ENCODE measurements at places on chromosomes 1 and 21. TPM values are rescaled to one million over a fixed set of nuclear protein-coding genes. Genes with fewer than 3 reads are reported as not detected.
A peak's percentile ranks its signal among the peaks of the same experiment; 100 is the strongest.

AKNAD1 gene
- total RNA-seq = not detected

CHI3L2 gene
- 9.0 TPM for total RNA-seq

BTBD19 gene
- total RNA-seq = 8.7 TPM

SLC22A15 gene
- total RNA-seq = 1.2 TPM

DNA sequence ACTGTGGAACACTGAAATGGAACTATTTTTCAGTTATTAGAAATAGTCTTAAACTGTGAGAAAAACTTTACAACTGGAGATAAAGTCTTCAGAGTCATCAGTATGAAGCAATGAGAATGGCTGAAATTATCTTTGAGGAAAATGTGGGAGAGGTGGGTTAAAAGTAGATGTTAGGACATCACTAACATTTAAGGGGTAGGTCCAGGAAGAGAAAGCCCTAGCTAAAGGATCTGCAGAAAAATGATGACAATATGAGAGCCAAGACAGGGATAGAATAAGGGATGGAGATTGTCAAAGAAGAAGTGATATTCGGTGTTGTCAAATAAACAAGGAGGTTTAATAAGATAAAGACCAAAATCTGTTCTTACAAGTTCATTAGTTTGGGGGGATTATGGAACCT, 123.3 kb upstream of the GPR52 start:
- H3K4me3 ChIP-seq = no peak overlapping the region
- no peaks in the 10 kb centered on the region for H3K27me3 ChIP-seq
- peaks cover 11% of the 10 kb centered on the region for H3K4me1 ChIP-seq
- DNase-seq = no peak
- no peak overlapping the region for H3K27ac ChIP-seq

- H3K4me1 ChIP-seq = no peaks in the 10 kb centered on the region
- no peak for DNase-seq
- no peaks in the 10 kb centered on the region for H3K36me3 ChIP-seq
- no peak overlapping the region for H3K27ac ChIP-seq
- no peaks in the 10 kb centered on the region for H3K27me3 ChIP-seq
Measured at GRCh38 chr1:99503276-99503747, 142.6 kb upstream of the PALMD start.

GRCh38 chr21:21730512-21730911, 732.3 kb downstream of the NCAM2 start:
- no peaks in the 10 kb centered on the region for H3K4me1 ChIP-seq
- H3K36me3 ChIP-seq = no peaks in the 10 kb centered on the region
- no peak overlapping the region for H3K27ac ChIP-seq
- H3K27me3 ChIP-seq = no peaks in the 10 kb centered on the region
- H3K4me3 ChIP-seq = no peak overlapping the region

DNA sequence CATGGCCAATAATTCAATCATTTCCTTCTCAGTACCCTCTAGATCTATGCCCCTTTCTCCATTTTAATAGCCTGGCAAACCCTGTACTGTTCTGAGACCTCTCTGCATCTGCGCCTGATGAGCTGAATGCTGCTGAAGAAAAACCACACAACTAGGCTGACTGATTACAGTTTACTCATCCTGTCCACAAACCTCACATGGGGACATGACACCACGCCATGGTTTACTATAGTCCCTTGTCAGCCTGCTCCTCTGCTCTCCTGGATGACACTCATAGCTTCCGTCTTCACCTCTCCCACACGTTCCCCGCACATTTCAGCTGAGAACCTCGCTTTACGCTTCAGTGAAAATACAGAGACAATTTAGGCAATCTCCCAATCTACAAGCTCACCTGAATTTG, 59.7 kb downstream of the DESI2 start:
- peaks cover 2% of the 10 kb centered on the region for H3K27me3 ChIP-seq
- peaks cover 8% of the 10 kb centered on the region for H3K4me1 ChIP-seq
- H3K27ac ChIP-seq = no peak overlapping the region
- no peak overlapping the region for H3K4me3 ChIP-seq

DNA sequence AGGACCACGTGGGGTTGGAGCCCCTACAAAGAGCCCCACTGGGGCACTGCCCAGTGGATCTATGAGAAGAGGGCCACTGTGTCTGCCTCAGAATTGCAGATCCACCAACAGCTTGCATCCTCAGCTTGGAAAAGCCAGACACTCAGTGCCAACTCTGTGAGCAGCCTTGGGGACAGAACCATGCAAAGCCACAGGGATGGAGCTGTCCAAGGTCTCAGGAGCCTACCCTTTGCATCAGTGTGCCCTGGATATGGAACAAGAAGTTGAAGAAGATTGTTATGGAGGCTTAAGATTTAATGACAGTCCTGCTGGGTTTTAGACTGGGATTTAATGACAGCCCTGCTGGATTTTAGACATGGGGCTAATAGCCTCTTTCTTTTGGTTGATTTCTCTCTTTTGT, 1670.9 kb downstream of the PLA2G4A start:
- no peaks in the 10 kb centered on the region for H3K36me3 ChIP-seq
- DNase-seq = no peak
- no peak overlapping the region for H3K27ac ChIP-seq
- H3K4me3 ChIP-seq = no peak overlapping the region

- no peak for DNase-seq
- peaks cover 66% of the 10 kb centered on the region for H3K4me1 ChIP-seq
- peaks cover 16% of the 10 kb centered on the region for H3K36me3 ChIP-seq
- peak overlapping the region; percentile 96 for H3K4me3 ChIP-seq
- H3K27ac ChIP-seq = peak overlapping the region; percentile 38
Measured at GRCh38 chr1:12615865-12616708, 1.9 kb downstream of the DHRS3 start.

GRCh38 chr1:205563927-205564441, 59.5 kb downstream of the CDK18 start:
- peaks cover 2% of the 10 kb centered on the region for H3K4me1 ChIP-seq
- no peaks in the 10 kb centered on the region for H3K36me3 ChIP-seq
- no peak overlapping the region for H3K27ac ChIP-seq
- H3K27me3 ChIP-seq = peaks cover 60% of the 10 kb centered on the region

DNA sequence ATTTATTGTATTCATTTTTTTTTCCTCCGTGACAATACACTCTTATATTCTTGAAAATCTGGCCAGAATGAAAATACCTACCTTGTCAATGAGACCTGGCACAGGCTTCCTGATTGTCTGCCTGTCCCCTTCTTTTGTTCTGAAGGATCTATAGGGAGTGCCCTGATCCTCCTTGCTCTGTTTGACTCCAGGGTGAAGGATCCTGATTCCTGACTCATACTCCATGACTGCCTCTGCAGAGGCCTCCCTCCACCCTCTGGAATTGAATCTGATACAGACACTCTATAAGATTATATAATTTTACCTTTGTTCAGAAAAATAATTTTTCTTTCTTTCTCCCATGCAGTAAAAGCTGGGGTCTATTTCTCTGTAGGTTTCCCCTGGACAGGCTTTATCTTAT, 116.2 kb downstream of the HMCN1 start:
- no peaks in the 10 kb centered on the region for H3K36me3 ChIP-seq
- no peaks in the 10 kb centered on the region for H3K4me1 ChIP-seq
- DNase-seq = no peak
- H3K27ac ChIP-seq = no peak overlapping the region
- H3K4me3 ChIP-seq = no peak overlapping the region
- H3K27me3 ChIP-seq = peaks cover 1% of the 10 kb centered on the region

DNA sequence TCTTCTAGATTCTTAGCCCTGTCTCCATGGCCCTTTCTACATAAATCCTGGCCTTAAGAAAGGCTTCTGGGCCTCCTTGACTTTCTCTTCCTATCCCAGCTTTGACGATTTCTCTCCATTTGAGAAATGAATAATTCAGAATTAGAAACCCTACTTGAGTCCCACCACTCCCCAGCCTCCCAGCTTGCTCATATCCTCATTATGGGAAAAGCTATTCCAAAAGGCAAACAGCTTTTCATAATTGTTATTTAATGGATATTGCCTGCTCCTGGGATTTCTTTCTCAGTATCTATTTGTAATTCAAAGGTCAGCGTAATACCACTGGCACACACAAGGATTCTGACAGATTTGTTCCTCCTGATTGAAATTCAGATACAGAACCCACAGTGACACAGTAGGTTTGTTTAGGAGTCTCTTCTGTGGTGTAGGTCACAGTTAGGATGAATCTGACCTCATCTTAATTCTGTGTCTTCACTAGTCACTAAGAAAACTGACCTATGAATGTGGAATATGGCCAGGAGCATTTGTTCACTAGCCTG, 121.3 kb downstream of the GRIK1 start:
- H3K36me3 ChIP-seq = no peaks in the 10 kb centered on the region
- H3K27ac ChIP-seq = no peak overlapping the region
- no peaks in the 10 kb centered on the region for H3K4me1 ChIP-seq
- H3K27me3 ChIP-seq = no peaks in the 10 kb centered on the region
- no peak overlapping the region for H3K4me3 ChIP-seq

DNA sequence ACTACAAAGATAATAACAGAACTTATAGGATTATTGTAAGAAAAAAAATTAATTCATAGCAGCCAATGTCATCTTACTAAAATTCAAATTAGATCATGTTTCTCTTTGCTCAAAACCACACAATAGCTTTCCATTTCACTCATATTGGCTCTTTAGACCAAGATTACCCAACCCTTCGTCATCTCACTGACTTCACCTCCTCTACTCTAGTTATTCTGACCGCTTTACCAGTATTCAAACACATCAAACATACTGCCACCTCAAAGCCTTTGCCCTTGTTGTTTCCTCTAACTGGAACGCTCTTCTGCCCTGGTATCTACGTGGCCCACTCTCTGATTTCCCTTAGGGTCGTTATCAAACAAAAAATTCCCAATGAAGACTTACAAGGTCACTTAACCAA, 1.7 kb downstream of the ANGPTL3 start:
- H3K4me3 ChIP-seq = no peak overlapping the region
- no peaks in the 10 kb centered on the region for H3K27me3 ChIP-seq
- peaks cover 4% of the 10 kb centered on the region for H3K4me1 ChIP-seq
- H3K27ac ChIP-seq = no peak overlapping the region
- no peaks in the 10 kb centered on the region for H3K36me3 ChIP-seq

DNA sequence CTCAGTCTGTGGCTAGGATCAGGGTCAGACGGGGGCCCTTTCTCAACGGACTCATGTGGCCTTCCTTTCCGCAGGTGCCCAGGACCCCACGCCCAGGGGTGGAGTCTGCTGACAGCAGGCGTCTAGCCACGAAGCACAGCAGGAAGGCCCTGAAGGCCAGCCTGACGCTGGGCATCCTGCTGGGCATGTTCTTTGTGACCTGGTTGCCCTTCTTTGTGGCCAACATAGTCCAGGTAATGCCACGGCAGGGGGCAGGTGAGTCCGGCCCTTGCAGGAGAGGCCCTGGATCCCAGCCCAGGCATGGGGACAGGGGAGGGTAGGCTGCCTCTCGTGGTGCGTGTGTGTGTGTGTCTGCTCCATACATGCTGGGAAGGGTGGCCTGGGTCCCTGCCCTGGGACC, 13.8 kb downstream of the HTR6 start:
- H3K4me3 ChIP-seq = no peak overlapping the region
- no peak overlapping the region for H3K27ac ChIP-seq
- DNase-seq = no peak
- no peaks in the 10 kb centered on the region for H3K4me1 ChIP-seq
- no peaks in the 10 kb centered on the region for H3K36me3 ChIP-seq

DNA sequence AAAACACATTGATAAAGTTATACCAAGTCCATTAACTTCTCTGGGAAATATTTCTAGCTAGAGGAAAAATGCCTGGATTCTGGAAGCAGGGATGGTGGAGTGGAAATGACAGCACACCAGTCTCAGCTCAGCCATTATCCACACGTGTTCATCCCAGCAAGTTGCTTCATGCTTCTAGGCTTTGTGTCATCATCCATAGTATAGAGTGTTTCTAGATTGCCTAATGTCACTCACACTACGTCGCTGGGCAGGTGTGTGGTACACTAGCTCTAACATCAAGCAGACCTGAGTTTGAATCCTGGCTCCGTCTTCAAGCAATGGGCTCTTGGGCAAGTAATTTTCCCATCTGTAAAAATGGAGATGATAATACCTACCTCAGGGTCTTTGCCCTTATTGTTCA, 326.3 kb downstream of the PBX1 start:
- H3K27ac ChIP-seq = no peak overlapping the region
- no peaks in the 10 kb centered on the region for H3K4me1 ChIP-seq
- DNase-seq = no peak
- no peaks in the 10 kb centered on the region for H3K36me3 ChIP-seq

GRCh38 chr1:42490237-42490636, 27.2 kb downstream of the CCDC30 start:
- no peak overlapping the region for H3K27ac ChIP-seq
- no peaks in the 10 kb centered on the region for H3K27me3 ChIP-seq
- no peak for DNase-seq
- H3K4me1 ChIP-seq = no peaks in the 10 kb centered on the region
- H3K36me3 ChIP-seq = peaks cover 2% of the 10 kb centered on the region
- H3K4me3 ChIP-seq = no peak overlapping the region

- no peak overlapping the region for H3K4me3 ChIP-seq
- H3K4me1 ChIP-seq = no peaks in the 10 kb centered on the region
- peaks cover 11% of the 10 kb centered on the region for H3K27me3 ChIP-seq
- no peaks in the 10 kb centered on the region for H3K36me3 ChIP-seq
- DNase-seq = no peak
Measured at GRCh38 chr1:85374160-85374559, 90.8 kb downstream of the DDAH1 start.

GRCh38 chr1:167629681-167630567, at the start of gene RCSD1:
TSS of gene RCSD1 (plus strand) at chr1:167630232. CDS start at chr1:167630424, 192 bp downstream.
- H3K27me3 ChIP-seq = no peaks in the 10 kb centered on the region
- DNase-seq = peak; percentile 61
- H3K27ac ChIP-seq = peak within 1 kb of the TSS; percentile 97

DNA sequence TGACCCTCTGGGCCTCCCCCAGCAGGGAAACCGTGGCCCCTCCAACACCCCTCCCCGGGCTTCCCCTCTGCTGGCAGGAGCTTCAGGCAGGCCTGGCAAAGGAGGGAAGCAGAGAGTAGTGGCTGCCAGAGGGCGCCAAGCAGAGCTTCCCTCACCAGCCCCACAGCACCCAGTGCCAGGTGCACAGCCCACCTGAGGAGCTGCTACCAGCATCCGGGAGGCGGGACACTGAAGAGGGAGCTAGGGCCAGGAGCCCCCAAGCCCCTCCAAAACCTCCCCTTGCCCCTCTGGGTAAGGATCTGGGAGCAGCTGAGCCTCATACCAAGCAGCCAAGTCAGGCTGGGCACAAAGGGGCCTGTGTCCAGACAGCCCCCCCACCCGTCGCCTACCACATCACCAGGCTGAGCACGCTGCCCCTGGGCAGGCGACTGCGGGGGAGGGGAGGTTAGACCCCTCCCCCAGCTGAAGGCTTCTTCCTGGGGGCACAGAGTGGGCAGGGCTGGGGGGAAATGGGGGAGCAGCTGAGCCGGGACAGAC, 19.6 kb downstream of the CCDC24 start:
- no peak for DNase-seq
- H3K27ac ChIP-seq = no peak overlapping the region
- H3K27me3 ChIP-seq = no peaks in the 10 kb centered on the region
- no peaks in the 10 kb centered on the region for H3K36me3 ChIP-seq
- no peak overlapping the region for H3K4me3 ChIP-seq

DNA sequence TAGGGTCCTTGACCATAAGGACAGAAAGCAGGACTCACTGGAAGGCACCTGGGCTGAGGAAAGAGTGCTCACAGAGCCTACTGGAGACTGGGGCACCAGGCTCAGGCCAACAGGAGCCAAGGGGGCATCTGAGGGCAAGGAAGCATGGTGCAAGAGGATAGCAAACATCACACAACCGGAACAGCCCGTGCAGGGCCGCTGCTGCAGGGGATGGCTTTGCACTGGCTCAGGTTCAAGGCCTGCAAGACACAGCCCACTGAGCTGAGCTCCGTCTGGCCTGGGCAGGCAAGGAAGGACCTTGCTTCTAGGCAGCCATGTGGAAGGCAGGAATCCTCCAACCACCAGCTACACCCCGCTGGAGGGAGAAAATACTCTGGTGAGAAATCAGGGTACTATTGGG, 59.8 kb upstream of the KIF26B start:
- H3K36me3 ChIP-seq = no peaks in the 10 kb centered on the region
- H3K27ac ChIP-seq = no peak overlapping the region
- no peak overlapping the region for H3K4me3 ChIP-seq
- H3K4me1 ChIP-seq = no peaks in the 10 kb centered on the region
- DNase-seq = no peak

- no peaks in the 10 kb centered on the region for H3K36me3 ChIP-seq
- H3K27ac ChIP-seq = no peak overlapping the region
- no peak overlapping the region for H3K4me3 ChIP-seq
Measured at GRCh38 chr1:223062177-223062576, 80.9 kb downstream of the TLR5 start.
